CD4-positive, alpha-beta T cell treated with Interleukin-10 for 1 hour (primary cell): ENCODE measurements at places on chromosomes 12 and 14.

- DNase-seq, result no peak
Measured at GRCh38 chr14:47300796-47301195, 374.6 kb downstream of the MDGA2 start.

DNA sequence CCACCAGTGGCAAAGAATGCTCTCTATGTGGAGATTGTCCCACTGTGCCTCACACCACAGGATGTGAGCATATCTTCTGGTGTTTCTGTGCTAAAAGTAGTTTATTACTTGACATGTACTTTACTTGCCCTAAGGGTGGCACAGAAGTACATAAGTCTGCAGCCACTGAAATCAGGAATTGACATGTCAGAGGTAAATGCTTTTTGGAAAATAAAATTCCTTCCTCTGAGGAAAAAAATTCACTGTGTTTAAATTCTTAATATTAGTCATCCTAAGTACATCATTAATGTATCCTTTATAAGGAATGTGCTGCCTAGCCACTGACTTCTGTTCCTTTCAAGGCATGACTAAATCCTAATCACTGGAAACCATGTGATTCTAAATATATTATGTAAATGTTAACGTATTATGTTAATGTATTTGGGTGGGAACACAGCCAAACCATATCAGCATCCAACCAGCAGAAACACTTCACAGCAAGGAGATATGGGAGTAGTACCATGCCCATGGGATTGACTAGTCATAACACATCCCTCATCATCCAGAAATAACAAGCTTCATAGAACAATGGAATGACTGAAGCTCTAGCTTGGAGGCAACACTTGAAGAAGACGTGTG is 239.7 kb upstream of the PPFIA2 start:
- no peak for DNase-seq

- DNase-seq, result peak; percentile 9
Measured at GRCh38 chr14:100025111-100025510, 40.1 kb upstream of the EVL start.

- DNase-seq, result no peak
Measured at GRCh38 chr14:54763761-54764160, 138.9 kb downstream of the GCH1 start.

DNA sequence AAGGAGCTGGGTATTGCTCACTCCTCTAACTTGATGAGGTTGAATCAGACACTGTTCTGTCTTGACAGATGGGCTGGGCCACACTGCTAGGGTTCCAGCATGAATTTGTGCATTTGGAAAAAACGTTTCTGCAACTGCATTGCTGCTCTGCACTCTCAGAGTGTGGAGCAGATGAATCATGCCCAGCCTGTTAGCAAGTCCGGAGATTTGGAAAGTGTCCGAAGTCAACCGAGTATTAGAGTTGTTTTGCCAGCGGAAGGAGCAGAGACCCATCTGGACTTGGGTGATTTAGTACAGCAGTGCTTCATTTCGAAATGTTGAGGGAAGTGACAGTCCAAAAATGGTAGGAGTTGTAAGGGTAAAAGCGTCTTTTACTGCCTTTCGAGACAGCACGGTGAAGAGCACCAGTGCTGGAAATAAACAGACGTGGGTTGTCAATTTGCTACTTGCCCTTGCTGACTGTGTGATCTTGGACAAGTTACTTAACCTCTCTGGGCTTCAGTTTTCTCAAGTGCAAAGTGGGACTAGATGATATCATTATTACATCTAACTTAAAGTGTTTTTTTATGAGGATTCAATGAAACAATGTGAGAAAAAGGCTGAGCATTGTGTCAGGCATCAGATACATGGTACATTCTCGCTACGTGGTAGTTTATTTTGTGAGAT is 139.5 kb downstream of the CHST11 start:
- DNase-seq, result no peak

GRCh38 chr14:71086567-71086966 is 179.3 kb downstream of the PCNX1 start:
- no peak for DNase-seq
